Lower lobe of right lung (tissue), 2 donors: ENCODE measurements at places on chromosomes 2 and 18. TPM values are rescaled to one million over a fixed set of nuclear protein-coding genes. Genes with fewer than 3 reads are reported as not detected.

The SMC6 gene
- total RNA-seq: 15.0 TPM

The NAT8 gene
- total RNA-seq: not detected

DNA sequence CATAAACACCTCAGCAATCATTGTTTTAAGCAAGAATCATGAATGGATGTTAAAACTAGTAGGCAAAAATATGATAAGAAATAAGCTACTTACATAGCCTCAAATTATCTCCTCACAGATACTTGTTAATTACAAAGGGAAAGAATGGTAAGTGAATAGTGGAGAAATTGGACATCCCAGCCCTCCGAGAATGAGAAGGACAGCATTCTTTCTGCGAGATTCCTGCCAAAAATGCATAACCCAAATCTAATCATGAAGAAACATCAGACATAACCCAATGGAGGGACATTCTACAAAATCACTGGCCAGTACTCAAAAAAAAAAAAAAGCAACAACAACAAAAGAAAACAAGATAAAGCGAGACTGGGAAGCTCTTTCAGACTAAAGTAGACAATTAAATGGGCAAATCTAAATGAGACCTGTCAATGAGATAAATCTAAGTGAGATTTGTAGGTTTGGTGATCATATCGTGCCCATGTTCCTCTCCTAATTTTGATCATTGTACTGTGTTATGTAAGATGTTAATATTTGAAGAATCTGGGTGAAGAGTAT is 57.9 kb upstream of the GLI2 start:
- H3K36me3 ChIP-seq: no peaks in the 10 kb centered on the region
- peaks cover 10% of the 10 kb centered on the region for H3K27me3 ChIP-seq
- no peak overlapping the region for H3K27ac ChIP-seq
- H3K4me1 ChIP-seq: peaks cover 5% of the 10 kb centered on the region
- H3K4me3 ChIP-seq: no peak overlapping the region

GRCh38 chr18:51486735-51487366 is 289.4 kb upstream of the MEX3C start:
- no peaks in the 10 kb centered on the region for H3K36me3 ChIP-seq
- no peak overlapping the region for H3K4me3 ChIP-seq
- no peak overlapping the region for H3K27ac ChIP-seq
- DNase-seq: no peak
- H3K4me1 ChIP-seq: no peaks in the 10 kb centered on the region

- no peaks in the 10 kb centered on the region for H3K4me1 ChIP-seq
- no peak for DNase-seq
- no peak overlapping the region for H3K27ac ChIP-seq
- H3K4me3 ChIP-seq: no peak overlapping the region
- H3K36me3 ChIP-seq: no peaks in the 10 kb centered on the region
Measured at GRCh38 chr2:187934692-187935091, 357.0 kb upstream of the GULP1 start.
